ENCODE measurements at places on chromosomes 2 and 18.

- no peak for DNase-seq
These were observed 99.0 kb downstream of the EPB41L3 start for GRCh38 chr18:5444847-5445246.

DNA sequence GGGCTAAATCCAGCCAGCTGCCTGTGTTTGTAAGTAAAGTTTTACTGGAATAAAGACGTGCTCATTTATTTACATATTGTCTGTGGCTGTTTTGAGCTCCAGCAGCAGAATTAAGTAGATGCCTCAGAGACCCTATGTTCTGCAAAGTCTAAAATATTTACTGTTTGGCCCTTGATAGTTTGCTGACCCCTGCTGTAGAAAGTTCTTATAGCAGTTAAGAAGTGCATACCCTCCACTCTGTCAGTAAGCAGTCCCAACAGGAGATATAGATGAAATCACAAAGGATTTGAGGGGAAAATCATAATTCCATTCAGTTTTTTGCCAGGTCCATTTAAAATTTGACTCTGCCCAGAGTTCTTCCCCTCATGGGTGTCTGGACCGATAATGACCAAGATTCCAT, 50.1 kb upstream of the ITM2C start:
- DNase-seq: no peak

- DNase-seq: no peak
These were observed 7.9 kb upstream of the INHBB start for GRCh38 chr2:120338015-120338414.

DNA sequence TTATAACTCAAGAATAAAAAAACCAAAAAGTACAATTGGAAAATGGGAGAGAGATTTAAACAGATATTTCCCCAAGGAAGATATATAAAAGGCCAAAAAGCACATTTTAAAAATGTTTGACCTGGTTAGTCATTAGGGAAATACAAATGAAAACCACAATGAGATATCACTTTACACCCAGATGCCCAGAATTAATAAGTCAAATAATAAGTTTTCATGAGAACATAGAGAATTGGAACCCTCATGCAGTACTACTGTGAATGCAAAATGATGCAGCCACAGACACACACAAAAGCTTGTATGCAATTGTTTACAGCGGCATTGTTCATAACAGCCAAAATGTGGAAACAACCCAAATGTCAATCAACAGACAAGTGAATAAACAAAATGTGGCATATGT, 165.9 kb downstream of the ZNF385B start:
- no peak for DNase-seq

DNA sequence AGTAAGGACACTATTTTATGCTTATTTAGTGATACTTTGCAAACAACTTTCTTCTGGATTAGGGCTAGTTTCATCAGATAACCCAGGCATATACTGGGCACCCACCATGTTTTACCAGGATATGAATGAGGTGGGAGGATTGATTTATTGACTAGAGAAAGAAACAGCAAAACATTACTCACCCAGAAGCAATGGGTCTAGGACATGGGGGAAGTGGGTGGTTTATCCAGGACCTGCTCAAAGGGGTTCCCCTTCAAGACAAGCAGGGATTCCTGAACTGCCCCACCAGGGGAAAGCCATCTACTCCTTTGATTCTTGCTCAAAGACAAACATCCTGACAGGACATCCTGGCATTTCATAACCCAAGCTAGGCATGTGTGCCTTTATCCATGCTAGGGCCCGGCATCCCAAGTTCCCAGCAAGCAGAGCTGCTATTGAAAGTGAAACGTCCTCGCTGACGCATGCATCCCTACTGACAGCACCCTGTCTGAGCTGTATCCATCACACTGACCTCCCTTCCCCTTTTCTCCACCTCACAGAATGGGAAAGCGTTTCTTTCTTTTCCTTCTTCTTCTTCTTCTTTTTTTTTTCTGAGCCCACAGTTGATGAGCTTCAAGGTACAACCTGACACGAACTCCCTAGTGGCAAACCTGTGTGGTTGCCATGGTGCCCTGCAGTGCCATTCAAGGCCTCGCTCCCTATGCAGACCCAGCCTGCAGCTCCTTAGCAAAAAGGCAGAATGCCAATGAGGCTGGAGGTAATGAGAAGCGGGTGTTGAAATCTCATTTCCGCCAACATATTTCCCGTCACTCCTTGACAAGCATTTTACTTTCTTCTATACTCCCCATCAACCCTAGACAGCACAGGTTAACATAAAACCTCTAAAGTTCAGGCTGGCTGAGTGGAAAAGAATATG, 70.5 kb downstream of the CLHC1 start:
- no peak for DNase-seq

DNA sequence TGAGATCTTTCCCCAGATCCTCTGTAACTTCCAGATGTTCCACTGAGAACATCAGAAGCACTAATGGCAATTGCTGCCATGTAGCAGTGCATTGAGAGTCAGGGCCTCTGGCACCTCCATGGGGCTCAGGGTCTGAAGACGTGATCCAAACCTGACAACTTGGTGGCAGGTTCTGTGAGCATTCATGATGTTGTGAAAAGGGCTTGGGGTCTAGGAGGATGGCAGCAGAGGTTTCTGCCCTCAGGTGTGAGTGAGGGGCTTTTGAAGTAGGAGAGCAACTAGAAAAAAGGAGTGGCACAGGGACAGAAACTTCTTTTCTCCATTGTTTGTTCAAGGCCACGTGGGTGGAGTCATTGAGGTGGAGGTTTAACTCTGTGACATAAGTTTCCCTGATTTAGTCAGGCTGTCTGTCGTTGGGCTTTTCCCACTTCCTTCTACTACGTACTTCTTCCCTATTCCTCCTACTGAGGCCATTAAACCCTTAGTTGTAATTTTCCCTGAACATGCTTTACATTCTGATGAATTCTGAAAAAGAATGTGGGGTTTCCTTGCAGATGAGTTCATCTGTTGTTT, 13.1 kb downstream of the CFLAR start:
- no peak for DNase-seq

GRCh38 chr2:789529-789928, 112.3 kb upstream of the TMEM18 start:
- no peak for DNase-seq

DNA sequence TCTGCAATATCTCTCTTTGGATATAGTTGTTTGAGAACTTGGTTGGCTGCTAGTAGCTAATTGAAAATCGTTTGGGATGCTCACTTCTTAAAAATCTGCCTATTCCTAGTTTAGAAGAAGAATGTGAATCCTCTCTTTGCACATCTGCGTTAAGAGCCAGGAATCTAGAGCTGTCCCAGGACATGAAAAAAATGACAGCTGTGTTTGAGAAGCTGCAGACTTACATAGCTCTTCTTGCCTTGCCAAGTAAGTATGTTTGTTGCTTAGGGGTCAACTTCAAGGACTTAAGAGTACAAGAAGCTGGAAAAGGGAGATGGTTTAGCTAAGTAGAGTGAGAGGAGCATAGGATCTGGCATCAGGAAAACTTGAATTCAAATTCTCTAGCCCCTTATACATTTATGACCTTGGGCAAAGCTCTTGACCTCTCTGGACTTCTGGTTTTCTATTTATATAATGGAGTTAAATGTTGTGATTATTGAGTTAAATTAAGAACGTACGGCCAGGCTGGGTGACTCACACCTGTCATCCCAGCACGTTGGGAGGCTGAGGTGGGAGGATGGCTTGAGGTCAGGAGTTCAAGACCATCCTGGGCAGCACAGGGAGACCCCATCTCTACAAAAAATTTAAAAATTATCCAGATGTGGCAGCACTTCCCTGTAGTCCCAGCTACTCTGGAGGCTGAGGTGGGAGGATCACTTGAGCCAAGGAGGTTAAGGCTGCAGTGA, 55.2 kb upstream of the STON1 start:
- DNase-seq: no peak

DNA sequence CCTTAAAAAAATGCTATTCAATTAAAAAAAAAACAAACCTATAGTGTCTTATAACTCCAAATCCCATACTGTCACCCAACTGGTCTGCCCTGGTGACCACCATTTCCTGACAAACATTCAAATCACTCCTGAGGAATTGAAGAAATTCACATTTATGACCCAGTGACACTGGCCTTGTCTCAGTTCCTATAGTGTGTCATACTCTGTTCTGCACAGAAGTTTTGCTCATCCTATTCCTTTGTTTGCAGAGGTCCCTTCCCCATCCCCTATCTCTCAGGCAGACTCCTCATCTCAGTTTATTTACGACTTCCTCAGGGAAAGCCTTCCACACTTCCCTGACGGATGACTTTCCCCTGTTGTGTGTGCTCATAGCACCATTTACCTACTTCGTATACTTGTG, 14.7 kb downstream of the ZC3H6 start:
- DNase-seq: no peak

DNA sequence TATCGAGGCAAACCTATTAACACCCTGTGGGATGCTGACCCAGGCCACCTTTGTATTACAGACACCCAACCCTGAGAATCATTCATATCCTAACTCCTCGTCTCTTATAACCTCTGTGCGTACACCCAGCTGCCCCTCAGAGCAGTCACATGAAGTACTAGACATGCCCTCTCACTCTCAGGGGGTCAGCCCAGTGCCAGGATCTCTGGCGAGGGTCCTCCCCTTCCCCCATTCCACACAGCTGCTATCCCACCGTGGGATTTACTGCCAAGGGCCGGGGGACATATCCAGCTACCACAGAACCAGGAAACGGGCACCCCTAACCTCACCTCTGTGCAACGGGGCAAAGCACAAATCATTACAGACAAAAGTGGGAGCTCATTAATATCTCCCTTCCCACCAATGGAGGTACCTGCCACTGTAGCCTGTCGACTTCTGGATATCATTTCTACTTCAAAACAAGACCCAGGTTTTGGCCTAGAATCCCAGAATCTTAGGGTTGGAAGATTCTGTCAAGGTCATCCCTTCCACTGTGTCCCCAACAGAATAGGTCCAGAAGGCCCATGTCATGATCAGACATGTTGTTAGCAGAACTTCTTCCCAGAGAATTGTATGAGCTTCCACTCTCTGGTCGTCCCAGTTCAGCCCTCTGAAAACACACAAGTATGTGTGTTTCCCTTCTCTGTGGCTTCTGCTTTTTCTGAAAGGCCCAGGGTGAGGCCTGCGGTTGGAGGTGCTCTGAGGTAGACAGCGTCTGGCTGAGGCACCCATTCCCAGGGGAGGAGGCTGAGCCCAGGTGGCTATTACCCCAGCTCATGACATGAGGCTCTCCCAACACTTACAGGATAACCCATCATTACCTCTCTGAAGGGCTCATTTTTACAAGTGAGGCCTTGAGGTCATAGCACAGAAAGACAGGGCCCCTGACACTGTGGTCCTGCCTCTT, 1.7 kb downstream of the TMBIM1 start:
- no peak for DNase-seq

GRCh38 chr18:45957100-45957499, 10.0 kb downstream of the EPG5 start:
- DNase-seq: no peak

DNA sequence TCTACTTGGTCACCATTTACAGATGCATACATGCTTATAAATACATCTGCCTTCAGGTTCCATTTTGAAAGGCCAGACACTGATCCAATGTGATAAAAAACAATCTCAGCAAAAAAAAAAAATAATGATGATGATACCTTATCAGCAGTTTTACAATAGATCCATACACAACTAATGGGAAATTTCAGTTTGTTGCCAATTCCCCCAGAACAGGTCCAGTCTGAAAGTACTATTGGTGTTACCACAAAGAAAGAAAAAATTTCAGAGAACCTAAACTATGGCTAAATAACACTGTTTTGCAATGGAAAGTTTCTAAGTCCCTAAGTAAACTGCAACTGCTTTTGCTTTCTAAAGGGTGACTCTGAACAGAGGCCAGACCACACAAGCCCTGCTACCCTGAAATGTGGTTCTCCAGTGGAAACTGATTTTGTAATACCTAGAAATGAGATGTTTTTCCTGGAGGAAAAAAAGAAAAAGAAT, 54.1 kb downstream of the LPIN2 start:
- no peak for DNase-seq

DNA sequence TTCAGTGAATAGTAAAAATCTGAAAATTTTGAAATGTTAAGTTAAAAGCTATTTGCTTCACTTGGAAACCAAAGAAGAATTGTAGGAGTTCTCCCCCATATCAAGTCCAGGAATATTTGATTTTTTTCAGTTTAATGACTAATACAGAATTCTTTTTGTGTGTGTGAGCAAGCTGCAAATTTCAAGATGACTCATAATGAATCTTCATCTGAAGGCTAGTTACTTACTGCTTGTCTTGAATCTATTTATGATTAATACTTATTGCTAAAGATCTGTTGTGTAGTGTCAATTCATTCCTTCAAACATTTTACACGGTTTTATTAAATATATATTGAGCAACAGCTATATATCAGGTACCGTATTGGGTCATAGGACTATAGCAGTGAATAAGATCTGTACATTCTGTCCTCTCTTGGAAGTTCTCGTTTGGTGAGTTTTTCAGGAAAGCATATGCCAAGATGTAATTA, 47.8 kb upstream of the CAVIN2 start:
- no peak for DNase-seq

DNA sequence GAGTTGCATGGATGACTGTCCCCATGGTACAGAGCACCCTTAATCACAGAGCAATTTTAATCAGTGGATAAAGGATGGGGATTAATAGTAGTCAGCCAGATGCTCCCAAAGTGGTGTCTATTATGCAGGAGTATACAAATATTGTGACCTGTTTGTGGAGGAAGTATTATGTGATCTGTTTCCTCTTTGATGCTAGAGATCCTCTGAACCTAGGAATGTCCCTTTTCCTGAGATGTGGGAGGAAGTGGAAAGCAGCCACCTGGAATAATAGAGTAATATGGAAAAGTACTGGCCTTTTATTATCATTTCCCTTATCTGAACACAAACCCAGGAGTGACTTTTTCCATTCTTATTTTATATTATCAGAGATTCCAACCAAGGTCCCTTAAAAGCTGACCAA, 94.2 kb upstream of the EFEMP1 start:
- no peak for DNase-seq

DNA sequence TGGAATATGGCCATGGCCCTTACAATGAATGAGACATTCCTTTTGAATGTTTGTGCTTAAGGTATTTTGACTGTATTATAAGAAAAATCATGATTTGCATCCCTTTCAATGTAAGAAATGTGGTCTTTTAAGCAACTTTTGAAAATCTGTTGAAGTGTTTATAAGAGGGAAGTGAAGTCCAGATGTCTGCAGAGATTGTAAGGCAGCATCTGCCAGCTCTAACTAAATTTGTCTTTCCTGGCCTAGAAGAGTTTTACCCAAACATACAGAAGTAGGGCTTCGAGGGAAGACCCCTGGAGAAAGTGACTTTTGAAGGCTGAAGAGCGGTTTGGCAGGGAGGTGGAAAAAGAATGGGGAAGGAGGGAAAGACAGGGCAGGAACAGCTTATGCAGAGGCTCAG, 12.2 kb downstream of the EML6 start:
- no peak for DNase-seq

DNA sequence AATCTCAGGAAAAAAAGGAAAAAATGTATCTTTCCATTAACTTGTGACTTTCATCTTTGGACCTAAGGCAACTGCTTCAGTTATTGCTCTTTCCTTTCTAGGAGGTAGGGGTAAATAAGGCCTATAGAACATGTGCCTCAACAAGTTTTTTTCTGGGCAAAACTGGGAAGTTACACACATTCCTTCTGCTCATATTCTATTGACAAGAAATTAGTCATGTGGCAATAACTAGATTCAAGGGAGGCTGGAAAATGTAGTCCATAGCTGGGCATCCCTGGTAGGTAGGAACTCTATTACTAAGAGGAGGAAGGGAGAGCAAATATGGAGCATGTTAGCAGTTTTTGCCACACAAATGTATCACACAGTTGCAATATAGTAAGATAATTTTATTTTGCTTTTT, 37.7 kb upstream of the NEMP2 start:
- no peak for DNase-seq
